Kidney (tissue), 22 donors: ENCODE measurements at places on chromosomes 5 and 9.

GRCh38 chr5:123855609-123856008, 343.6 kb downstream of the CSNK1G3 start:
- DNase-seq, result no peak

GRCh38 chr5:131019601-131020315, 145.3 kb downstream of the HINT1 start:
- no peak for DNase-seq

GRCh38 chr9:120310035-120310434, 269.9 kb downstream of the CDK5RAP2 start:
- no peak for DNase-seq

GRCh38 chr9:87503430-87503829, 5.8 kb downstream of the DAPK1 start:
- DNase-seq, result no peak

DNA sequence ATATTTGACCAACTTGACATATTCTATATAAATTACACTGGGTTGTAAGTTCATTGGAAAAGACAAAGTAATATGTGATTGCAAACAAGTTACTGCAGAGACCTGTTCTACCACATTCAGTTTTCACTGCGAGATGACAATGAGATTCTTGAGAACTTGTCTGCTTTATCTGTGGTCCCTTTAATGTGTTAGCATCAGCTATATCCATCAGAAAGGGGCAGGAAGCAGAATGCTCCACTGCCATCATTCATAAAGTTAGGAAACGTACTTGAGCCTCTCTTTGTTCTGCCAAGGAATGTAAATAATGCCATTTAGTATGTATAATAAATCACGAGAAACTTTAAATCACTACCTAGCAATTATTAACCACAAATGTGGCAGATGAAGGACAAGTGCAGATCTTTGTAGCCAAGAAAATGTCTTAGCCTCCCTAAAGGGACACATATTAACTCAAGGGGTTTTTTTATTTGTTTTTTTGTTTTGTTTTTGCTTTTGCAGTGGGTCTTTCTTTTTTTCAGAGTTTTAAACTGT, 59.4 kb downstream of the GIN1 start:
- DNase-seq, result peak; percentile 49
